ENCODE measurements at places on chromosomes 1 and 21.

DNA sequence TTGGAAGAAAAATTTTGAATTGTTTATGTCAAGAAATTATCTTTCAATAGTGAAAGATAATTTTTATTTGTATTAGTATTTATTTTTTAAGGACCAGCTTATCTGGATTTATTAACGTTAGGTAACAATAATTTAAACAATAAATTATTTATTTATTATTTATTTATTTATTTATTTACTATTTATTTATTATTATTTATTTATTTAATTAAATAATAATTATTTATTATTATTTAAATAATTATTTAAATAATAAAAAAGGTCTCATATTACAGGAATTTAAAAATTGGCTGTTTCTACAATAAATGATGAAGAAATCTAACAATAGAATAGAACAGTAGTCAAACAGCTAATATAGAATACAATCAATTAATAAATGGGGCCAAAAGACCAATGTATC lies 618.7 kb upstream of the BRINP3 start:
- DNase-seq, result no peak

GRCh38 chr1:169697755-169698154 lies 13.7 kb downstream of the SELL start:
- DNase-seq, result no peak

DNA sequence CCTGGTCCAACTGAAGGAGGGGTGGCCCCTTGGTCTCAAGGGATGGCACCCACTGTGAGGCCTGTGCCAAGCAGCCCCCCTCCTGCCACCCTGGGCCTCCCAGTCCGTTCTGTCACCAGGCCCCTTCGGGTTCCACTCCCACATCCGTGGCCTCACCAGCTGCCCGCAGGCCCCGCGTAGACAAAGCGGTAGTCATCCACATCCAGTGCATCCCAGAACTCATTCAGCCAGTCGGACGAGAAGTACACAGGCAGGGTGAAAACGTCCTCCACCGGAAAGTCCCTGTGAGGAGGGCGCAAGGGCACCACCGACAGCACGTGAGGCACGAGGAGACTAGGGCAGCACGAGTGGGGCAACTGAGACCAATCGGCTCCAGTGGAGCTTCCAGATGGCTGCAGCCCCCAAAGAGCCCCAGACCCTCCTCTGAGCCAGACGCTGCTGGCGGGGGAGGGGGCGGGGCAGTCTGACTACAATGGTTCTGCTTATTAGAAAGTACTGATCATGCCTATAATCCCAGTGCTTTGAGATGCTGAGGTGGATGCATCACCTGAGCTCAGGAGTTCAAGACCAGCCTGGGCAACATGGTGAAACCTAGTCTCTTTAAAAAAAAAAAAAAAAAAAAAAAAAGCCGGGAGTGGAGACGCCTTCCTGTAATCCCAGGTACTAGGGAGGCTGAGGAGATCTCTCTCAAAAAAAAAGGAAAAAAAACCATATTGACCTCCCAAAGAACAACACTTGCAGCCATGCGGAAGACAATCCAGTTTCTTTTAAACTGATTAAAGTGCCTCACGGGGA lies 1.2 kb downstream of the JMJD4 start:
- DNase-seq, result no peak

GRCh38 chr1:111769517-111770146 lies 13.9 kb downstream of the DDX20 start:
- no peak for DNase-seq

- DNase-seq, result no peak
Measured at GRCh38 chr1:232904566-232904965, 45.8 kb upstream of the NTPCR start.

- no peak for DNase-seq
Measured at GRCh38 chr1:184164536-184164935, 113.0 kb downstream of the TSEN15 start.

DNA sequence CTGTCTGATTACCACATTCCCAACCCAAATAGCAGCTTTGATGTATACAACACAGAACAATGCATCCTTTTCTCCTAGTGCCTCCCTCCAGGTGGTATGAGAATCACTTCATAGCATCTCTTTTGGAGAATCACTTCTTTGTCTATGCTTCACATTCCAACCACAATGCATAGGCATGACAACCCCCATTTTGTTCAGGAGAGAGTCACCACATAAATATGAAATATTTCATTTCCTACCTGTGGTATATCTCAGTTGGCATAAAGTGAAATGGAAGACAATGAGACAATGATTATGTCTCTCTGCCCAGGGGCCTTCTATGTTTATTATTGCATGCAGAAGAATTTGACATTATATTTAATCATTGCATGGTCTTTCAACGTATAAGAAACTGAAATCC lies 112.2 kb downstream of the BRINP2 start:
- DNase-seq, result no peak

DNA sequence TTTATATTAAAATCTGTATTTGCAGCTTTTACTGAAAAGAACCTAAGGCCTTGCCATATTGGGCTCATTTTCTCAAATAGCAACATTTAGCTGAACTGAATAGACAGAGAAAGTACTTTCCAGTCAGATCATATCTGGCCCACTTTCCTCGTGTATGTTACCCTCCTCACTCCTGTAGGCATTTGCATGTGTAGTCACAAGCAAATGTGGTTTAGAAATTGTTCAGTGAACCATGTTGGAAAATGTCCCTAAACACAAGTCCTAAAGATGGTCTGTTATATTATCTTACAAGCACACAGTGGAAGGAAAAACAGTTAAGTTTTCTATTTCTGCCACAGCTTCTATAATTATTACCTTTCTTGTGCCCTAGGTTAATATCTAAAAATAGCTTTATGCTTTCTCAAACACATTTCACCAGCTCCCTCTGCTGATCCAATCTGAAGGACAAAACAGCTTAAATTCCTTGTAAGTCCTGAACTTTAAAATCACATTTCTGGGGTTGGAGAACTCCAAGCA lies 606 bp upstream of the FMO4 start:
- DNase-seq, result no peak

GRCh38 chr1:42379794-42380585 lies 602 bp upstream of the RIMKLA start:
- no peak for DNase-seq

DNA sequence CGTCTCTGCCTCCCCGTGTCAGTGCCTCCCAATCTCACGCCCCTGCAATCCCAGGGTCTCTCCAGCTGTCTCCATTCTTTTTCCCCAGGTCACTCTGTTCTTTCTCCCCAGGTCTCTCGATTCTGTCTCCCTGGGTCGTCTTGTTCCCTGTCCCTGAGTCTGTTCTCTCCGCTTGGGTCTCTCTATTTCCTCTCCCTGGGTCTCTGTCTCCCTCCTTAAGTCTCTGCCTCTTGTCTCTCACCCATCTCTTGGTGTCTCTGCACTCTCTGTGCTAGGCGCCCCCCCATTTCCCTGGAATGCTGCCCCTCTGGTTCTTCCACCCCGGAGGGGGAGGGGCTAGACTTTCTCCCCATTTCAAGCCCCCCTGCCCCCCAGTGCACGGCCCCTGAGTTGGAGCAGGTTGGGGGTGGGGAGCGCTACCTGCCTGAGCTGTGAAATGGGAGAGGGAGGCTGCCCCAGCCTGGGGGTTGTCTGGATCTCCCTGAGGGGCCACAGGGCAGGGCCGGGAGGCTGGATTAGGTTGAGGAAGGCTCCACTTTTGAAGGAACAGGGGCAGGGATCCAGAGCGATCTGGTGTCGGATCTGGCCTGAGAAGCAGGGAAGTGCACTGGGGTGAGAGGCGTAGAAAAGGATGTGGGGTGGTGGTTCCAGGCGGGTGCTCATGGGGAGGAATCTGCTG lies 1.4 kb downstream of the PTPRF start:
- no peak for DNase-seq

DNA sequence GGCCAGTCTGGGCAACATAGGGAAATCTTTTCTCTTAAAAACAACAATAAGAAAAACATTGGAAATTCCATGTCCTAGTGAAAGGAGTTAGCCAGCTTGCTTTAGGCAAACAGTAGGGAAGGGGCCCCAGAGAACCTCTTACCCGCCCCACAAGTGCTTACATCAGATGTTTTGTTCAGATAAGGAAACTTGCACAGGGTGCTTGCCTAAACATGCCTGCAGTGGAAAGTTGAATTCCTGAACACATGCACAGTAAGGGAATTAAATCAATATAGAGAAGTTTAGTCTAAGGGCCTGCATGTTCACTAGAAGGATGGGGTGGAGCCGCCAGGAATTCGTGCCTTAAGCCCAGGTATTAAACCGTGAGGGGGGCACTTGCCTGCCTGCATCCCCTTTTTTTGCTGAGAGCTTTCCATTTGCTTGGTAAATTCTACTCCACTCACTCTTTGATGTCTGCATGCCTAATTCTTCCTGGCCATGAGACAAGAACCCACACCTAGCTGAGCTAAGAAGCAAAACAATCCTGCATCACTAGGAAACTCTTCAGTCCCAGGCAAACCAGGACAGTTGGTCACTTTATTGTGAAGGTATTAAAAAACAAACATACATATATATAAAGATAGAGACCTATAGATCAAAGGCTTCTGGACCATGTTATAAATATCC lies 499.0 kb downstream of the SIPA1L2 start:
- DNase-seq, result no peak

DNA sequence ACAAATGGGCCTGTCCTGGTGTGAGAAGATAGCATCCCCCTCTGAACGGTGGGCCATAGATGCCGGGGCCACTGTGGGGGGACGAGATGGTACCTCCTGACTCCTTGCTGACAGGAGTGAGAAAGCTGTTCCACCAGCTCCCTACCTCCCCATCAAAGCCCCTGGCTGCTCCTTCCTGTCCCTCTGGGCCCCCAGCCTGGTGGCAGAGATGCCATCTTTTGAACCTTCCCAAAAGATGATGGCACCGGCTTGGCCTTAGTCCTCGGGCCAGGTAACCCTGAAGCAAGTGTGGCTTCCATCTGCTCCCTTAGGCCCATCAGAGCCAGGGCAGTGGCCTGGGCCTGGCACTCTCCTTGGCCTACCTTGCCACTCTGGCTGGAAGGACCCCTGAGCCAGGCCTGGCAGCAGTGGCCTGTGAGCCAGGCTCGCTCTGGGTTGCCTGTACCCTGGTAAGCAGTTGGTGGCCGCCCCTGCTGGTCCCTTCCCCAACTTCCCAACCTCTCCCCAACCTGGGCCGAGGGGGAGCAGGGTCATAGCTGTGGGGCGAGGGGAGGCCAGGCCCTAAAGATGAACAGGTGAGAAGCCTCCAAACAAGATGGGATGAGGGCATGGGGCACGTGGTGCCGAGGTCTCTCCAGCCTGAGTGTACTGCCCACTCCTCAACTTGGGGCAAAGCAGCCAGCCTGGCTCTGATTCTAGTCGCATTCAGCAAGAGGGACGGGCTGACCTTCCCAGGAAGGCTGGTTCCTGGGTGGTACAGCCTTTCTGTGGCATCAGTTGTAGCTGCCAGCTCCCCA lies 34.7 kb downstream of the ZBTB17 start:
- no peak for DNase-seq

- no peak for DNase-seq
Measured at GRCh38 chr1:160189649-160190625, at the start of gene CASQ1. TSS of gene CASQ1 (plus strand) at chr1:160190575. CDS start at chr1:160190752, 177 bp downstream.

- no peak for DNase-seq
Measured at GRCh38 chr1:17744666-17745478, 10.3 kb upstream of the ACTL8 start.

DNA sequence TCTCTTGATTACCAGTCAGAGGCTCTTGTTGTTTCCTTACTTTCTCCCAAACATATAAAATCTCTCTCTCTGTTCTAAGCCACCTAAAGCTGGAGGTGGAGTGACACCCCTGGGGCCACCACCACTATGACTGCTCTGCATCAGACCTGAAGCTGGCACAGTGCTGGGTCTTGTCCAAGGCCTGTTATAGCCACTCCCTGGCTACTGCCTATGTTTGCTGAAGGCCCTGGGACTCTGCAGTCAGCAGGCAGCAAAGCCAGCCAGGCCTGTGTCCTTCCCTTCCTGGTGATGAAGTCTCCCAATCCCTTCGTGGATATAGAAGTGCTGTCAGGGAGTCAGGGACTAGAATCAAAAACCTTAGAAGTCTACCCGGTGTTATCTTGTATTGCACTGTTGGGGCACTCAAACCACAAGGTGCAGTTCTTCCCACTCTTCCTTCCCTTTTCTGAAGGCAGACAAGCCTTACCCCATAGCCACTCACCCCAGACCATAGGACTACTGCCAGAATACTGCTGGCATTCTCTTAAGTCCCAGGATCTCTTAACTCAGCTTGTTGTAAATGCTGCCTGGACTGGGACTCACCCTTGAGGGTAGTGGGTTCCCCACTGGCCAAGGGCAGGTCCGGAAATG lies 103.1 kb downstream of the RPS6KC1 start:
- DNase-seq, result no peak

- DNase-seq, result no peak
Measured at GRCh38 chr1:186858923-186859322, 30.2 kb downstream of the PLA2G4A start.

- no peak for DNase-seq
Measured at GRCh38 chr1:905811-906599, 17.7 kb upstream of the SAMD11 start.

DNA sequence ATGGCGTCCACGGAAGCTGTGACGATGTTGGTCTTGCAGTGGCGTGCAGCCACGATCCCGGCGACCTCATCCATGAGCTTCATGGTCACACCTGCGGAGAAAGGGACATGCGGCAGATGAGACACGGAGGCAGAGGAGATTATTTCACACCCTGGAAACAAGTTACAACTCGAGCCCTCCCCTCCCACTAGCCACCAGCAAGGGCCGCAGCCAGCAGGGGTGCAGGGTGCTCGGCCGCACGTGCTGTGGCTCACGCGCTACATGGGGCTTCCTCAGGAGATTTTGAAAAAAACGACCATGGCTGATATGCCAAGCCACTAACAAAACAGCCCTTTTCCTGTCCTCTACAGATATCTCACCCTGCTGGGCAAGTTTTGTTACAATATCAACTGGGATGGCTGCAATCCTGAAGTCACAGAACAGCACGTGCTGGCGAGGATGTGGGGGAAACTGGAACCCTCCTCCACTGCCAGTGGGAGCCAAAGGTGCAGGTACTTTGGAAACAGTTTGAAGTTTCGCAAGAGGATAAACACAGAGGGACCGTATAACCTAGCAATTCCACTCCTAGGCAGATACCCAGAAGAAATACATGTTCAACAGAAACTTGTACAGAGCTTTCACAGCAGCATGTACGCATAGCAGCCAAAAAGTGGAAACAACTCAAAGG lies 34.1 kb upstream of the GPR153 start:
- DNase-seq, result no peak

GRCh38 chr1:82266351-82266750 lies 465.6 kb downstream of the ADGRL2 start:
- DNase-seq, result no peak

GRCh38 chr1:109931189-109931731 lies 20.6 kb downstream of the CSF1 start:
- DNase-seq, result no peak

DNA sequence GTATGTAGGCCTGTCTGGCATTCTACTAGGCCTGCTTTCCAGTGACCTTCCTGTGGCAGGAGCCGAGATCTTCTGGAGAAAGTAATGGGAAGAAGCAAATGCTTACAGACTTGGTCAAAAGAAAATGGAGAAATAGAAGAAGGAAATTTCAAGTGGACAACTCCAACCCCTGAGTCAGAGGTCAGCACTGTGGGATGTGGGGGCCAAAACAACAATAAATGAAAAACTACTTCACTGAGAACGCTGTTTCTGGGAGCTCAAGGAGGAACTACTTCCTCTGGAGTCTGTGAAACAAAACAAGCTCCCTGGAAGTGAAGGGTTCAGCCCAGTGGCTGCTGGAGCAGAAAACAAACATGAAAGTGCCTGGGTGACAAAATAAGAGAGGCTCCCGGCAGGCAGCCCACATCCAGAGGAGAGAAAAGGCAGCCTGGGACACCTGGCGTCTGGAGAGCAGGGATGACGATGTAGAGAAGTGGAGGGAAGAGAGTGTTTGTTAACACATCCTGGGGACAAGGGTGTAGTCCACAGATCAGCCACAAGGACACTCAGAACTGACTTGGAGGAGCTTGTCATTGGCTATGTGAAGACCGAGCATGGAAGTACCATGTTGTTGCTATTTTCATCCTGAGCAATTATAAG lies 355.2 kb downstream of the SMYD3 start:
- no peak for DNase-seq

Measured in activated T-helper 1 cell treated with Interleukin-2 at 50 U/mL for 16 hours (primary cell).